Stimulated activated CD4-positive, alpha-beta T cell treated with anti-CD3 and anti-CD28 coated beads, Interleukin-1b, Interleukin-23, amount 100 ng/mL, for 1 hour (primary cell): ENCODE measurements at places on chromosomes 2 and 18.

GRCh38 chr2:205086662-205087061 lies 541.4 kb downstream of the PARD3B start:
- DNase-seq, result no peak

DNA sequence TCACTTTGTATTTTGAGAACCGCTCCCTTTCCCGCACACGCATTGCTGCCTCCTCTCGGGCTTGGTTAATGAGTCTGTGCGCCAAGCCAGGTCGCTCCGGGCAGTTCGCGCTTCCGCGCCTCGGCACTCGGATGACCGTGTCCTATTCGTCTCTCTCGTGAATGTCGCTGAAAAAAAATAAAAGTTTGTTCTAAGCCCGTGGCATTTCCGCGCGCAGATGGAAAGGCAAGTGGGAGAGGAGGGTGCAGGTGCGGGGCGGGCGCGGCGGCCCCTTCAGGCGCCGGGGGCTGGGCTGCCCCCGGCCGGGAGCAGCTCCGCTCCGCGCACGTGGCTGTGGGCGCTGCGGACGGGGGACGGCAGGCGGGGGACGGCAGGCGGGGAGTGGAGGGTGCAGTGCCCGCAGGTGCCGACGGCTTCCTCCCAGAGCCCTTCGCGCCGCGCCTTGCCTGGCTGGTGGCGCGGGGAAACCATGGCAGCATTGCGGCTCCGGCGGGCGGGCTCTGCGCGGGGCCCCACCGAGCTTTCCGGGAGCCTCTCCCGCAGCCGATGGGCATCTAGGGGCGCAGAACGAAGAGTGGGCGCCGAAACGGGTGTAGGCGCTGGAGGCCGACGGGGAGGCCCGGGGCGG lies 159.6 kb upstream of the SIX2 start:
- DNase-seq, result no peak

- no peak for DNase-seq
Observed at GRCh38 chr18:7927119-7927518, 360.0 kb downstream of the PTPRM start.

DNA sequence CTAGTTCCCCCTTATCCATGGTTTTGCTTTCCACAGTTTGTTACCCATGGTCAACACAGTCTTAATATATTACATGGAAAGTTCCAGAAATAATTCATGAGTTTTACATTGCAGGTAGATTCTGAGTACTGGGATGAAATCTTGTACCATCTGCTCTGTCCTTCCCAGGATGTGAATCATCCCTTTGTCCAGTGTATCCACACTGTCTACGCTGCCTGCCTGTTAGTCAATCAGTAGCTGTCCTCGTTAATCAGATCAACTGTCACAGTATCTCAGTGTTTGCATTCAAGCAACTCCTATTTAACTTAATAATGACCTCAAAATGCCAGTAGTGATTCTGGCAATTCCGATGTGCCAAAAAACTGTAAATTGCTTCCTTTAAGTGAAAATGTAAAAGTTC lies 76.3 kb downstream of the DYNC1I2 start:
- no peak for DNase-seq

GRCh38 chr2:231469583-231469950 lies 5.3 kb upstream of the NCL start:
- no peak for DNase-seq

DNA sequence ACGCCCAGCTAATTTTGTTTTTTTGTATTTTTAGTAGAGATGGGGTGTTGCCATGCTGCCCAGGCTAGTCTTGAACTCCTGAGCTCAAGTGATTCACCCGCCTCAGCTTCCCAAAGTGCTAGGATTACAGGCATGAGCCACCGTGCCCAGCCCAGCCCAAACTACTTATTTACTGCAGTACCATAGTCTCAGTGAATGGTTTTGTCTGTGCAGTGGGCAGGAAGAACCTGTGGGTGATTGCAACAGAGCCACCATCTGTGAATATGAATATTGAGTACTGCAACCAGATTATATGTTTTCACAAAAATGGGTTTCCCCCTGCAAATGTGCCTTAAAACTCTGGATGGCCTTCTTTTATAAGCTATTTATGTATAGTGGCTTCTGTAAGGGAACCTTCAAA lies 9.1 kb downstream of the MPPE1 start:
- no peak for DNase-seq

DNA sequence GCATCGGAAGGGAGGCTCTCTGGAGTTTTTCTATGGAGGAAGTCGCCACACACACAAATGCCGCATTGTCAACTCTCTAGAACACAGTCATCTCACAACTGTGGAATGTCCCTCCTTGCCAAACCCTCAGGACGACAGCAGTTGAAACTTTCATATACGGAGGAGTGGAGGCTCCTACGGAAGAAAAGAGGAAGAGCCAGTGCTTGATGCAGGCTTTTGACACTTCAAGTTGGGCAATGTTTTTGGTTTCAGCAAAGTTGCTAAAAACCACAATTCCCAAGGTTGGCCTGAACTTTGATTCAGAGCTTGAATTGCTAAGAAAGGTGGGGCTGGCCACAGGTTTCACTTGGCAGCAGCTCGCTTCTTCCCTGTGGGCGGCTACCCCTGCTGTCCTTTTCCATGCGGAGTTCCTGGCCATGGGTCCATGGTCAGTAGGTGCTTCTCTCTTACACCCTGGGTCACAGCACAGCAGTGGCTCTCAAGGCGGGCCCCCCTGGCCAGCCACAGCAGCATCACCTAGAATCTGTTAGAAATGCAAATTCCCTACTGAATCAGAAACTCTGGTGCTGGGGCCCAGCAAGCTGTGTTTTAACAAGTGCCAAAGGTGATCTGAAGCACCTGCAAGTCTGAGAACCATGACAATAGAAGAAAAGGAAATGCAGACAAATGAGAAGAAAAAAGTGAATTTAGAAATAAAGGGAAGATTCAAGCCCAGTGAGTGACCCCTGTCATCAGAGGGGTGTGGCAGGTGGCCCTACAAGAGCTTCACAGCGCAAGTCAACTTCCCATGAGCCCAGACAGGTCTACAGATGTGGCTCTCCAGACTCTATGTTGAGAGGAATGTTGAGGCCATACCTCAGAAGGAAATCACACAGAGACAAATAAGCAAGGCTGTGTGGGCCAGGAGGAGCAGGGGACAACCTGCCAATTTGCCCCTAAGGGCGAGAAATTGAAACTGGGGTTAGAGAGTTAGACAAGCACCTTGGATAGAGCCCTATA lies 856.4 kb downstream of the RNF144A start:
- no peak for DNase-seq
